Lung (tissue), 17 donors: ENCODE measurements at places on chromosomes 1 and 21. TPM values are rescaled to one million over a fixed set of nuclear protein-coding genes. Genes with fewer than 3 reads are reported as not detected.

The PODN gene
- polyA plus RNA-seq, result 16.4 TPM

The PWP2 gene
- 8.9 TPM for polyA plus RNA-seq

The LIPI gene
- polyA plus RNA-seq, result not detected

The GNG4 gene
- not detected for polyA plus RNA-seq

The CSDE1 gene
- 135 TPM for polyA plus RNA-seq

The KRTAP19-1 gene
- not detected for polyA plus RNA-seq

The NECTIN4 gene
- 8.1 TPM for polyA plus RNA-seq

The HTR6 gene
- polyA plus RNA-seq, result not detected

The OPTC gene
- polyA plus RNA-seq, result not detected

The ZNF695 gene
- 0.23 TPM for polyA plus RNA-seq

The FAM78B gene
- 0.30 TPM for polyA plus RNA-seq

The STUM gene
- 0.09 TPM for polyA plus RNA-seq

The C1orf141 gene
- 0.82 TPM for polyA plus RNA-seq

The F11R gene
- polyA plus RNA-seq, result 91.7 TPM

The RORC gene
- polyA plus RNA-seq, result 8.4 TPM

The CFAP410 gene
- 72.7 TPM for polyA plus RNA-seq

The TMEM200B gene
- polyA plus RNA-seq, result 1.9 TPM

GRCh38 chr1:82161700-82162141, 361.0 kb downstream of the ADGRL2 start:
- peak; percentile 89 for DNase-seq

GRCh38 chr1:203477748-203478147, 2.1 kb downstream of the PRELP start:
- no peak for DNase-seq

DNA sequence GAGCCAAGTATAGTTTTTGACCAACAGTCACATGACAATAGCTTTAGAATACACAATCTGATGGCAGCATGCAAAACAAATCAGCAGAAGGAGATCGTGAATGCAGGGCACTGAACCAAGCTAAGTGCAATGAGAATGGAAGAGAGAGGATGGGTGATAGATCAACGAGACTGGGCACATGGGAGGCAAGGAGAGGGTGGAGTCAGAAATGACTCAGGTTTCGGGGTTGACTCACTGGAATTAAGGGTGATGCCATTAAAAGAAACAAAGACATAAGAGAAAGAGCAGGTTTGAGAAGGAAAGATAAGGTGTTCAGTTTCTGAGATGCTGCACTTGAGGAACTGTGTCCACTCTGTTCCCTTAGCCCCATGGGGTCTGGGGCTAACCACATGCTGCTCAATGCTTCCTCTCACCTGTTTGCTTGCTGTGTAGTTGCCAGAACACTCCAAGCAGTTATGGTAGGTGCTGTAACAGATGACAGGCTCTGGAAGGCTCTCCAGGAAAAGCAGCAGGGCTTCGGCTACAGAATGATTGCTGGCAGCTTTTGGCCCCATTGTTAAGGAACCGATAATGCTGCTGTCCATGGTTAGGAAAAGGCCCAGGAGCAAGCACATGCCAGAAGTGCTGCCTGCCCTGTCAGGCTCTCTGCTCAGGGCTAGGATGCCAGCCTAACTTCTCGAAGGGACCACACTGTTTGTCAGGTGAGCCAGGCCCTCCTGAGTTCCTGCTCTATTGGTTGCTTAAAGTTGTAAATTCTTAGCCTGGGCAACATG, 6.1 kb upstream of the MTF1 start:
- no peak for DNase-seq

GRCh38 chr1:41884256-41885230, 34.2 kb downstream of the HIVEP3 start:
- DNase-seq, result peak; percentile 80

- DNase-seq, result no peak
These were observed 57.3 kb downstream of the SLC25A24 start for GRCh38 chr1:108142773-108143394.

- no peak for DNase-seq
These were observed 11.7 kb downstream of the ATP1B1 start for GRCh38 chr1:169118227-169118626.

GRCh38 chr1:230127105-230128054, 60.3 kb downstream of the GALNT2 start:
- DNase-seq, result no peak

GRCh38 chr1:235766794-235767285, 99.9 kb downstream of the LYST start:
- no peak for DNase-seq

DNA sequence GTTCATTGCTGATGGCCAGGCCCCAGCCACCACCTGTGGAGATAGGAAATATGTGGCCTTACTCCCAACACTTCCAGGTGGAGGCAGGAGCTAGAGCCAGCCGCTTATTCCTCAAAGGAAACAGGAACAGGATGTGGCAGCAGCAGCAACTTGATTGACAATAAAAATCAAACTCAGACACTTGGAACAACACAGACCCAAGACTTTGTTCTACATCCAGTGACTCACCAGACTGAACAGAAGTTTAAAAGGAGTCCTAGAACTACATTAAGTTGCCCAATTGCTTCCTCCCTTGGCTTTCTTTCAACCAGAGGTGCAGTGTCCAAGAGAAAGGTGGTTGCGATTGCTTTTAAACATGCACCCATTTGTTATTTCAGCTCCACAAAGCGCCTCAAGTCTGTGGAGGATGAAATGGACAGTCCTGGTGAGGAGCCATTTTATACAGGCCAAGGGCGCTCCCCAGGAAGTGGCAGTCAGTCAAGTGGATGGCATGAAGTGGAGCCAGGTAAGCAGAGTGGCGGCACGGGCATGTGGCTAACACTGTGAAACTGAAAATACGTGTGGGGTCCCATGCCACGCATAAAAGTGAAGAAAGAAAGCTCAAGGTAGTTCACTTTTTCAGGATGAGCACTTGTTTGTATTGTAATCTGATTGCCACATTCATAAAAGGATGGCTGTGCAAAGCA, 276.6 kb downstream of the NFIA start:
- no peak for DNase-seq

DNA sequence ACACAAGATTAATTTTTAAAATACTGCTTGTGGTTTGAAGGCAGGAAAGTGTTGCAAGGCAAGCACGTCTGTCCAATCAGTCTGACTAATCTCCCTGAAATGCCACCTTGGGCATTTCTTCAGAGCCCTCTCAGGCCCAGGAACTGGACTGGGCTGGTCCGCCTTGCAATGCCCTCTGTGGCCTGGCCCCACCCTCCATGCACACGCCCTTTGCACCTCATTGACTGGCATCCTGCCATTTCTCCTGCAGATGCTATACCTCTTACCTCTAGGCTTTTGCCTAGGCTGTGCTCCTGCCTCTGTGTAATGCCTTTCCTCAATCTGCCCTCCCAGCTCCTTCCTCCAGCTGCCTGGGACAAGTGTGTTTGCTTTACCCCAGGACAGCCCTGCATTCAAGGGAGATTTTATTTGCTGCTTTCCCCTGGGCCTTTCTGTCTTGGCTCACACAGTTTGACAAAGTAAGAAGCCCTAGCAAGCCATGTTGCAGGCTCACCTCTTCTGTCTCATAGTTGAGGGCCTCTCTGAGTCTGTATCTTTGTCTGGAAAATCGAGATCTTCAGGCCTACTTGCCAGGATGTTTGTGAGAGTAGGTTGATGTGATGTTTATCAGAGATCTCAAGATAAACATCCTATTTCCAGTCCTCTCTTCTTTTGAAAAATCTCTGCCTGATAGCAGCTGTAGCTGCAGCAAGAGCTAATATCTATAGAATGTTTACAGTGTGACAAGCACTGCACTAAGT, 149.2 kb upstream of the JUN start:
- peak; percentile 42 for DNase-seq

- DNase-seq, result peak; percentile 38
These were observed 76.5 kb upstream of the USH2A start for GRCh38 chr1:216499581-216500272.

DNA sequence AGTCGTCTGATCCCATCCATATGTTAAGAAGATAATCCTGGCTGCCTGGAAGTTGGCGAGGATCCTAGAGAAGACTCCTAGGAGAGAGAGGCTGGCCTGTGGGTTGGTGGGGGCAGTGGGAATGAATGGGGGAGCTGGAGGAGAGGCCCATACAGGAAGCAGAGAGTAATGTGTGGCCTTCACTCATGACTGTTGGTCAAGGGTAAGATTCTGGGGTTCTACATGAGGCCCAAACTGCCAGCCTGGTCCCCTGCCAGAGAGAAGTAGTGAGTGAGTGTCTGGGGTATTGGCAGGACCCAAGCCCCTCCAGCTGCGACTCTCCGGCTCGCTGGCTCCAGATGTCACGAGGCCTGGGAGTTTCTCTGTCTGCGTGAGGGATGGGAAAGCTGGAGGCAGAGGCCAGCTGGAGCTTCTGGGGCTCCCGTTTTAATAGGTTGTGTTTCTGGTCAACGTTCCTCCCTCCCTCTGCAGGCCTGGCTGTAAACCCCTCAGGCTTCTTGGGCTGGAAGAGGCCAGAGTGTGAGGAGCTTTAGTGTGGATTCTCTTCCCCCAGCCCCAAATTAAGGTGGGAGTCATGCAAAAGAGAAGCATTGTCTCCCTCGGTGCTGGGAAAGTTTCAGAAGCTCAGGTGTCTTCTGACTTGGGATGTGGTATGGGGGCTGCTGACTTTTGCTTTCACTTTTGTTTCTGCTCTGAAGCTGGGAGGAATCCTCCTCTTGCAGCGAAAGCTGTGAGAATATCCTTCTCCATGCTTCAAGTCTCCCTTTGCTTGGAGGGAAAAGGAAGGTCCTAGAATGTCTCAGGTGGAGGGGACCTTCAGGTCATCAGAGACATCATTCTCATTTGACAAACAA, 2.6 kb downstream of the TMEM51 start:
- peak; percentile 83 for DNase-seq

DNA sequence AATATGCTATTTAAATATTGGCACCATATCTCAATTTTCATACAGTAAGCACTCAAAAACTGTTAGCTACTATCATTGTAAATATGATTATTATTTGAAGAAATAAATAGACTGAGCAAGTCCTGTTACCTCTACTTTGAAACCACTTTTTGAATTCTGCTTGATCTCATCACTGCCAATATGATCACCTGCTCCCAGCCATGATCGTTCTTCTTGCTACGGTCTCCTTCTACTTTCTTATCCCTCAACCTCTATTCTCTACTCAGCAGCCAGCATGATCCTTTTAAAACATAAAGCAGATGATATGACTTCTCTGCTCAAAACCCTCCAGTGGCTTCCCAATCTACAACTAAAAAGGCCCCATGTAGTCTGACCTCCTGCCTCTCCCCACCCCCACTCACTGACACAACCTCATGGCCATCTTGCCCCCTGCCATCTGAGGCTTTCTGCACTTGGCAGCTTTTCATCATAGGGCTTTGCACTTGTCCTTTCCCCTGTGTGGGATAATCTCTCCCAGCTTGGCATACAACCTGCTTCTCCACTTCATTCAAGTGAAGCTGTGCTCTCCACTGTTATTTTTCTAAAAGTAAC, 27.2 kb downstream of the CD34 start:
- no peak for DNase-seq

DNA sequence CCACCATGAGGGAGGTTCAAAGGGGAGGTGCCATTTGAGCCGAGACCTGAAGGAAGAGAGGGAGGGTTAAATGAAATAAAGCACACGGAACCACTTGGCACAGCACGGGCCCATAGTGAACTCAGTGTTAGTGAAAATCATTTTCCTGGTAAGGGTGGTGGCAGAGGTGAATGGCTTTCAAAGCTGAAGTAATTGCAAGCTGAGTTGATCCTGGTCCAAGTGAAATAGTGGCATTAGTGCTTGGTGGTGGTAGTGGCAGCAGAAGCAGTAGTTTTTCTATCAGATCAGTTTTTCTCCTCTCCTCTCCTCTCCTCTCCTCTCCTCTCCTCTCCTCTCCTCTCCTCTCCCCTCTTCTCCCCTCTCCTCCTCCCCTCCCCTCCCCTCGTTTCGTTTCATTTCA, 30.5 kb upstream of the SRSF10 start:
- no peak for DNase-seq

- DNase-seq, result peak; percentile 69
These were observed 748 bp downstream of the PPP1R15B start for GRCh38 chr1:204410688-204411450.

GRCh38 chr1:2556277-2556677, at the start of gene TNFRSF14:
TNFRSF14 (plus strand) TSS chr1:2556371; CDS start chr1:2556665, 294 bp downstream.
- DNase-seq, result peak; percentile 74

GRCh38 chr21:42558846-42559245, 45.2 kb downstream of the SLC37A1 start:
- no peak for DNase-seq

GRCh38 chr1:195721210-195721971, 886.8 kb downstream of the KCNT2 start:
- DNase-seq, result no peak

DNA sequence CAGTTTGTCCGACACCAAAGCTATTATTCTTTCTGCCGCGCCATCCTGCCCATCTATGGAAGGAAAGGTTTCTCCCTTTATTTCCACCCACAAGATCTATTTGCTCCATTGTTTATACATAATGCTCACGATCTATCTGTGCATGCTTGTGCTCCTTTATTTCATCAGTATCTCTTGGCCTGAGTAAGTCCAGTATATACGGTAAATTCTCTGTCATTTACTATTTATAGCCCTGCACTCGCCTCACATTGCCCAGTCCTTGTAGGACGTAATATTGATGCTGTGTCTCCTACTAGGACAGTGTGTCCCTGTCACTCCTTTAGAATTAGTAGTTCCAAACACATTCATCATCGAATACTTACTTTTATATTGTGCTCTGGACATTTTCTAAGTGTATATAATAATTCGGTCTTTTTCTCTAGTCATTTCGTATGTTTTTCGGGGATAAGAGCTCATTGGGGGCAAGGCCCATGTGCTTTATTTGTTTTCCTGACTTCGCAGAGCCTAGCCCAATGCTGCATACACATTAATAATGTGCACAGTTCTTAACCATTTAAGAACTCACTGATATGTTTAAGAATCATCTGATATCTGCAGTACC, 3.1 kb upstream of the NID1 start:
- peak; percentile 84 for DNase-seq

DNA sequence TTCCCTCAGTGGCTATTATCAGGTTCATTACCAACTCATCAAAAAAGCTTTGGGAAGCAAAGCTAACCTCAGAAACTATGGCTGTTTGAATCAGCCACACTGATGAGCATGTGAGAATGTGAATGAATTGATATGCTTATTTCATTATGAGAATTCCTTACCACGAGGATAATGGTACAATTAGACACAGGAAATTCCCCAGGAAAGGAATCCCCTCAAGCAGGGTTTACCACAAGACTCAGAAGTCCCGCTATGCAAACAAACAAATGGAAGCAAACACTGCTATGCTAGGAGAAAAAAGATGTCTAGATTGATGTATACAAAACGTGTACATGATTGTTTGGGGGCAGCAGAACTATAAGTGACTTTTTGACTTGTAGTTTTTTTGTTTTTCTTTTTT, 205.0 kb downstream of the HMCN1 start:
- no peak for DNase-seq

- no peak for DNase-seq
These were observed 125.8 kb downstream of the LRIG2 start for GRCh38 chr1:113198806-113199205.

DNA sequence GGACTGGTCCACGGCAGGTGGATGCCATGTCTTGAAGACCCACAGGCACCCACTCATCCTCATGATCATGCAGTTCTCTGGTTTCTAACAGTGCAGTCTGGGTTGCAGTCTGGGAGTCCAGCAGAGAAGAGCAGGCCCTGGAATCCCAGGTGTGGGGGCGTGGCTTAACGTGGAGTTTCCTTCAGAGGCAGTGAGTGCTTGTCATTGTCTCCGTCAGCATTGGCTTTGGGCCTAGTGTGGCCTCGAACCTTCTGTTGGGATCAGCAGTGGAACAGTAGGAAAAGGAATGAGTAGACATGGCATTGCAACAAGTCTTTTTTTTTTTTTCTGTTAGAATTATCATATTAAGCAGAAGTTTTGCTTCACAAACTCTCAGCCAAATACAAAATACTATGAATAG, 12.8 kb downstream of the LGALS8 start:
- DNase-seq, result no peak
